GM19239 (cell line): ENCODE measurements at places on chromosomes 16 and 17.

DNA sequence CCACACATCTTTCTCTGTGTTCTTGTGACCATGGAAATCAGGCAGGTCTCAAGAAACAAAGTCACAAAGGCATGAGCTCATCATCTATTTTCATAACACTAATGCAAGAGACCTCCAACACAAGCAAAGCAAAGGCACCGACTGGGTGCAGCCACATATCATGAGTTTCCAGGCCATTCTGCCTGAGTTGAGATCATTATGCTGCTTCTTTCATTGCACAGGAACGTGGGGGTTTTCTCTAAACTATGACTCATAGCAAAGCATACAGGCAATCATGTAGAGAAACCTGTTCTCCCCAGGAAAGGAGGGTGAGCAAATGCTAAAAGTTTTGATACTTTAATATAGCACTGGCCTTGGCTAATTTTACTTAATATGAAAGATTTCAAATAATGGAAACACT is 60.7 kb downstream of the GRIN2A start:
- DNase-seq = no peak

GRCh38 chr17:45908935-45909334 is 14.6 kb downstream of the MAPT start:
- no peak for DNase-seq

DNA sequence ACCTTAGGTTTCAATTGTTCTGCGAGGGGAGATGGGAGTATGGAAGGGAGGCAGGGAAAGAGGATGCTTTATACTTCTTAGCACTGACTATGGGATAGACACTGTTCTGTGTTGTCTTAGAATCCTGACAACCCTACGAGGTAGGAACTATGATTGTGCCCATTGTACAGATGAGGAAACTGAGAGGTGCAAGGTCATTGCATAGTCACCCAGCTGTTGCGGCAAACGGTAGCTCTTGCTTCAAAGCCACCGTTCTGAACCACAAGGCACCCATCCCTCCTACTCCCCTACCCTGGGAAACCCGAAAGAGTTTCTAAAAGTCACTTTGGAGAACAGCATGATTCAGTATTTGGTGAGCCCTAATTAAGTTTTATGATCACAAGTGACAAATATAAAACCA is 7.5 kb downstream of the CCDC40 start:
- no peak for DNase-seq

GRCh38 chr17:81342269-81343070 is 47.4 kb upstream of the SLC38A10 start:
- DNase-seq = no peak

- no peak for DNase-seq
These were observed 55.8 kb upstream of the ADCY9 start for GRCh38 chr16:4172070-4172469.

- no peak for DNase-seq
These were observed 23.1 kb downstream of the HSBP1 start for GRCh38 chr16:83830769-83831455.
